Foreskin melanocyte (primary cell): ENCODE measurements at places on chromosomes 13 and 19.
A peak's percentile ranks its signal among the peaks of the same experiment; 100 is the strongest.

DNA sequence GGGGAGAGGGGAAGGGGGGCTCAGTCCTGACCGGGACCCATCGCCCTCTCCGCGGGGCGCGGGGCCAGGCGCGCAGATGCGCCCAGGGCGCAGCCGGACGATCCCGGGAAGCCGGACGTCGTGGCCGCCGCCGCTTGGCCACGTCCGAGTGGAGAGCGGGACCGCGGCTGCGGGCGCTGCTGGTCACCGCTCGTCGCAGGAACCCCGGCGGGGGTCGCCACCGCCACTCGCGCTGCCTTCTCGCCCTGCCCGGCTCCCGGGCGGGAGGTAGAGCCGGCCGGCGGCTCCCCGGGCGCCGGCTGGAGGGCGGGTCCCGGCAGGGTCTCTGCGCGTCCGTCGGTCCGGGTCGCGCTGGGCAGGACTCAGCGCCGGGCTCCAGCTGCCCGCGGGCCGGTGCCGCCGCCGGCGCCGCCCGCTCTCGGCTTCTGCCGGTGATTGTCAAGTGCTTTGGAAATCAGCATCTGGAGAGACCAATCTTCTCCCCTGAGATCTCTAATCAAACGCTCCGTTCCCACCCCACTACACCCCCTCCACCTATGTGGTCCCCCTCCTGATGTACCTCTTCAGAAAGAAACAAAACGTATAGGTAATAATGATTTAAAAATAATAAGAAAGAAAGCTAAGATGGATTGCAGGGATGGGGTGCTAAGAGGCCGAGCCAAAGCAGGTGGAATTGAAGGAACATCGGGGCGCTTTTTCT, 464.4 kb downstream of the ITGBL1 start:
- no peak for DNase-seq

GRCh38 chr19:18118420-18119012, 20.9 kb downstream of the MAST3 start:
- DNase-seq: no peak

GRCh38 chr13:102405499-102406100, 3.8 kb upstream of the FGF14 start:
- DNase-seq: no peak

GRCh38 chr13:19864746-19865309, 1.4 kb upstream of the ZMYM5 start:
- peak; percentile 67 for DNase-seq

DNA sequence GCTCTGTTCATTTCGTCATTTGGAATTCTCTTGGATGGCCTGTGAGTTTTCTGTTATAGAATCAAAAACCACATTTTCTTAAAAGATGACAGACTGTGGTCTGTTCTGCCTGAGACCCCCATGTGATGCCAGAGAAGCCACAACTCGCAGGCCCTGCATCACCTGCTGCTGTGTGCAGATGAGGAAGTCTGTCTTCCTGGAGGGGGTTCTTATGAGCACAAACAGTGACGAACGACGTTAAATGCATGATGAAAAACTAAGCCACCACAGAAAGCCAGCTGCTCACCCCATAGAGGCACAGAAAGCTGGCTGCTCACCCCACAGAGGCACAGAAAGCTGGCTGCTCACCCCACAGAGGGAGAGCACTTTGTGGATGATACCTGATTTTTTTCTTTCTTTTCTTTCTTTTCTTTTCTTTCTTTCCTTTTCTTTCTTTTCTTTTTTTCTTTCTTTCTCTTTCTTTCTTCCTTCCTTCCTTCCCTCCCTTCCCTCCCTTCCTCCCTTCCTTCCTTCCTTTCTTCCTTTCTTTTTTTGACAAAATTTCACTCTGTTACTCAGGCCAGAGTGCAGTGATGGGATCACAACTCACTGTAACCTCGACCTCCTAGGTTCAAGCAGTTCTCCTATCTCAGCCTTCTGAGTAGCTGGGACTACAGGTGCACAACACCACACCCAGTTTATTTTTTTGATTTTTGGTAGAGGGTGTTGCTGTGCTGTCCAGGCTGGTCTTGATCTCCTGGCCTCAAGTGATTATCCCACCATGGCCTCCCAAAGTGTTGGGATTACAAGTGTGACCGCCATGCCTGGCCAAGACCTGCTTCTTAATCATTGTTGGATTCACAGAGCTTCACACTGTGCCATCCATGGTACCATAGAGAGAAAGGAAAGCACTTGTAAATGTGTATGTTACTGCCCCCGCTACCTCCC, 1191.4 kb downstream of the UQCRFS1 start:
- no peak for DNase-seq

- no peak for DNase-seq
Measured at GRCh38 chr19:38264486-38265212, at the start of gene SPINT2. TSS of gene SPINT2 (plus strand) at chr19:38264573. CDS start at chr19:38264893, 320 bp downstream.

DNA sequence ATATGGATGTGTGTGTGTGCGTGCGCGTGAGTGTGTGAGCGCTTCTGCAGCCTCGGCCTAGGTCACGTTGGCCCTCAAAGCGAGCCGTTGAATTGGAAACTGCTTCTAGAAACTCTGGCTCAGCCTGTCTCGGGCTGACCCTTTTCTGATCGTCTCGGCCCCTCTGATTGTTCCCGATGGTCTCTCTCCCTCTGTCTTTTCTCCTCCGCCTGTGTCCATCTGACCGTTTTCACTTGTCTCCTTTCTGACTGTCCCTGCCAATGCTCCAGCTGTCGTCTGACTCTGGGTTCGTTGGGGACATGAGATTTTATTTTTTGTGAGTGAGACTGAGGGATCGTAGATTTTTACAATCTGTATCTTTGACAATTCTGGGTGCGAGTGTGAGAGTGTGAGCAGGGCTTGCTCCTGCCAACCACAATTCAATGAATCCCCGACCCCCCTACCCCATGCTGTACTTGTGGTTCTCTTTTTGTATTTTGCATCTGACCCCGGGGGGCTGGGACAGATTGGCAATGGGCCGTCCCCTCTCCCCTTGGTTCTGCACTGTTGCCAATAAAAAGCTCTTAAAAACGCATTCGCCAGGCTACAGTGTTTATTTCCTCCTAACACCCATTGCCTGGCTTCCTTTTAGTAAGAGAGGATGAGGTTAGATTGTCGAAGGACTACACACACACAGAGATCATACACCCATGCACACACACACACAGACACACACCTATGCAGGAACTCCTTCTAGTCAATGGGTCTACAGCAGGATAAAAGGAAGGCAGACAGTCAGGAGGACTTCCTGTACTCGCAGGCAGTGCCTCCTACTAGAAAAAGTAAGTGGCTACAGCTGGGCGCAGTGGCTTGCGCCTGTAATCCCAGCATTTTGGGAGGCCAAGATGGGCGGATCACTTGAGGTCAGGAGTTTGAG, 7.1 kb downstream of the FOSB start:
- no peak for DNase-seq

GRCh38 chr19:21202865-21203494, 61.1 kb downstream of the ZNF431 start:
- no peak for DNase-seq

DNA sequence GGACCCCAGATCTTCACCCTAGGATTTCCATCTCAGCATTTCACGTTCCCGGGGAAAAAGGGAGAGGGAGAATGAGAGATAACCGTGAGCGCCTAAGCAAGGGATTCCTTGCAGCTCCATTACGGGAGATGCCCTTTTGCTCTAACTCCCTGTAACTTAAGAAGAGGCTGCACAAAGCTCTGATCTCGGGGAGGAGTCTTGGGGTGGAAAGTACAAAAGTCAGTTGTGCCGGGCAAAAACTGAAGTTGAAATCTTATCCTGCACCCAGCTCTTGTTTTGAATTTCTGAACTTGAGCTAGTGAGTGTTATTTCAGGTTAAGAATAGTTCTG, 256.4 kb upstream of the SOX21 start:
- DNase-seq: no peak

- no peak for DNase-seq
Measured at GRCh38 chr13:79589603-79590393, 108.8 kb downstream of the NDFIP2 start.
